ENCODE measurements at places on chromosomes 16 and 17.
A peak's percentile ranks its signal among the peaks of the same experiment; 100 is the strongest.

- DNase-seq: no peak
Measured at GRCh38 chr17:68777856-68778694, 176.9 kb upstream of the FAM20A start.

DNA sequence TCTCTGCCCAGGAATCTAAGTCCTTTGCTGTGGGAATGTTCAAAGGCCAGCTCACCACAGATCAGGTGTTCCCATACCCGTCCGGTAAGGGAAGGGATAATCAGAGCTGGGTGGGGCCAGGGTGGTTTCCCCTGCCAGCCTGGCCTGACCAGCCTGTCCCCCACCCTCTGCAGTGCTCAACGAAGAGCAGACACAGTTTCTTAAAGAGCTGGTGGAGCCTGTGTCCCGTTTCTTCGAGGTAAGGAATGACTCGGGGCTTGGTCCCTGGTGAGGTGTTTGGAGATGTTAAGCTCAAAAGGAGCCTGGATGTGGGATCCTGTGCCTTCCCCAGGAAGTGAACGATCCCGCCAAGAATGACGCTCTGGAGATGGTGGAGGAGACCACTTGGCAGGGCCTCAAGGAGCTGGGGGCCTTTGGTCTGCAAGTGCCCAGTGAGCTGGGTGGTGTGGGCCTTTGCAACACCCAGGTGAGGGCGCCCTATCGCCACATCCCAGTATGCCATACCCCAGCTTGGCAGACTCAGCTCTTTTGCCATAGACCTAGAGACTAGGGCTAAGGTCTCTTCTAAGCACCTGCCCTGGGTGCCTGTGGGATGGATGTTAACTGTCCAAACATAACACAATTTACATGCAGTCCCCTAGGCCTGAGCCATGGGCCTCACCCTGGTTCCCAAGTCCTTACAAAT, 997 bp downstream of the ACADVL start:
- DNase-seq: peak; percentile 69

- DNase-seq: no peak
Measured at GRCh38 chr16:84243732-84244131, 3.9 kb upstream of the KCNG4 start.

DNA sequence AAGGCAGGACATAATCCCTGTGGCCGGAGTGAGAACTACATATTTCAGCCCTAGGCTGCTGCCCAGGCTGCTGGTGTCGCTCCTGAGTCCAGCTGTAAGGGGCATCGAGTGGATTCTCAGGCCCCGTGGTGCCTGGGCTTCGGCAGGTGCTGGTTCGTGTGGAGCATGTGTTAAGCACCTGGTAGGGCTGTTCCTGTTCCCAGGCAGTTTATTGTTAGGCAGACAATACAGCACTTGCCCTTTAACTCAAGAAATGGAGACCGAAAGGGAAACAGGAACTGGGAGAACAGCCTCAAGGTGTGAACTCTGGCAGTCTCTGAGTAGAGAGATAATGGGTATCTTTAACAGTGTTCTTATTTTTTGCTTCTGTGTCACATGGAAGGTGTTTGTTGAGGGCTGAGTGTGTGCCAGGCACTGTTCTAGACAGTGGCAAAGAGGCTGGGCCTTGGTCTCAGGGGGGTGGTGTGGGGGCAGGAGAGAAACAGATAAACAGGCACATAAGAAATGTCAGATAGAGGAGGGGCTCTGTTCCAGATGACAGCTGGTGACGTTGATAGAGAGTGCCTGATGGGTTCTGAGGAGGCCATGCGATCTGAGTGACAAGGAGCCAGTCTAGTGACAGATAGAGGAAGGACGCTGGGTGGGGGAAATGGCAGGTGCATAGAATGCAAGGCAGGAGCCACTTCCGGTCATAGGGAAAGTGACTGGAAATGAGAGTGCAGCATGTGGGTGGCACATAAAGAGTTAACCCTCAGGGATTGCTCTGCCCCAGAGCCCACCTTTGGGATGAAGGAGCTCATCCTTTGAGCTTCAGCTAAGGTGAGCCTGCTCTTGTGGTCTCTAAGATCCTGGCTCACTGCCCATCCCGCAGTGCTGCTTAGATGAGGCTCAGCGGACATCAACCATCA, 33.8 kb downstream of the EPN2 start:
- peak; percentile 30 for DNase-seq

- DNase-seq: peak; percentile 83
Measured at GRCh38 chr17:81513372-81513752, 763 bp upstream of the ACTG1 start.
